Left ventricle myocardium inferior (tissue), 1 donor: ENCODE measurements at places on chromosomes 1 and 21. TPM values are rescaled to one million over a fixed set of nuclear protein-coding genes. Genes with fewer than 3 reads are reported as not detected.

BMP8A gene
- total RNA-seq, result 0.16 TPM

PLEKHA6 gene
- 28.8 TPM for total RNA-seq

CITED4 gene
- total RNA-seq, result 24.4 TPM

FCER1A gene
- 0.96 TPM for total RNA-seq

MPZ gene
- 3.5 TPM for total RNA-seq

PTAFR gene
- total RNA-seq, result 1.5 TPM

EFNA1 gene
- 42.9 TPM for total RNA-seq

GOLT1A gene
- not detected for total RNA-seq

C1orf185 gene
- total RNA-seq, result not detected

DNA sequence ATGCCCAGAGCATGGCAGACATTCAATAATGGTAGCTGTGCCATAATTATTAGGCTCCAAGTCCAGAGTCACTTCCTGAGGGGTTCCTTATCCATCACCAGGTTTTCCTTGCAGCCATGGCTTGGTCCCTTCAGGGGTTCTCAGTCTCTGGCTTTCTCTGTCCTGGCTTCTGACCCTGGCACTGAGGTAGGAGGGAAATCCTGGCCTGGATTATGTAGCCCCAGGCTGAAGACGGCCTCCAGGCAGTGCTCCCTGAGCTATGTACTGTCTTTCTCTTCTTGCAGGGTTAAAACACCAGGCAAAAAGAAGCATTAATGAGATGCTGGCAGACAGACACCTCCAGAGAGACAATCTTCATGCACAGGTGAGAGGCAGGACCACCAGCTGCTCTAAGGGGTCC is 9.5 kb upstream of the PADI3 start:
- no peak for DNase-seq

DNA sequence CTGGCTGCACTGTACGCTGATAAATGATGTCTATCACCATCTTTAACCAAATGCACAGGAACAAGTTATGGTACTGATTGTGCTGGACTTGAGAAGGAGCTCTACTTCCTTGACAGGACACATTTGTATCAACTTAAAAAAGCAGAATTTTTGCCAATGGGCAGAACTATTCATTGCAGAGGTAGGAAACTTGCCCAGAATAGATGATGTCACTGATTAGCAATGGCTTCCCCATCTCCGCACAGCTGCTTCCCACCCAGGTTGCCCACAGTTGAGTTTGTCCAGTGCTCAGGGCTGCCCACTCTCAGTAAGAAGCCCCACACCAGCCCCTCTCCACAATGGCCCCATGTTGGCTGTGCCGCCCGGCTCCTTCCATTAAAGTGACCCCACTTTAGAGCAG is 33.4 kb downstream of the CAPN2 start:
- DNase-seq, result no peak

DNA sequence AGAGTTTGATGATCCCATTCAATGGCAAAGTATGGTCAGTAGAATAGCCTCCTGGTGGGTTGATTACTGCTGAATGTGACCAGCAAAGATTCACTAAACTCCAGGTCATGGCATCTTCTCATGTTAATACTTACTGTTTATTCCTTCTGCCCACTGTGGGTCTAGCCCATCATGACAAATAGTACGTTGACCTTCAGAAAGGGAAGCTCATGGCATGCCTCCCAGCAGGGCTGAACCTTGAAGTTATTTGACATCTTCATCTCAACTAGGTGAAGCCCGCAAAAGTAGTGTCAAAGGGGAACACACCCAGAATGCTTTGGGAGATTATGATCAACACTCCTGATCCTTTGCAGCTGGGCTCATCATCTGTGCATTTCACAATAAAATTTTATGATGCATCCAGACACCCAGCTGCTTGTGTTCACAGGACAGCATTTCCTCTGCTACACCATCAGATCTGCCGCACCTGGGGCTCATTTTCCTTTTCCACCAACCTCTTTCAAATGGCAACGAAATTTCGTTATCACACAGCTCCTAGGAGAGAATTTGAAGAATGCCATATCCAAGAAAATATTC is 49.6 kb downstream of the HLX start:
- no peak for DNase-seq

- no peak for DNase-seq
Observed at GRCh38 chr21:36566644-36567043, 86.7 kb upstream of the CLDN14 start.

GRCh38 chr21:29504751-29505321 is 206.1 kb downstream of the BACH1 start:
- DNase-seq, result no peak

DNA sequence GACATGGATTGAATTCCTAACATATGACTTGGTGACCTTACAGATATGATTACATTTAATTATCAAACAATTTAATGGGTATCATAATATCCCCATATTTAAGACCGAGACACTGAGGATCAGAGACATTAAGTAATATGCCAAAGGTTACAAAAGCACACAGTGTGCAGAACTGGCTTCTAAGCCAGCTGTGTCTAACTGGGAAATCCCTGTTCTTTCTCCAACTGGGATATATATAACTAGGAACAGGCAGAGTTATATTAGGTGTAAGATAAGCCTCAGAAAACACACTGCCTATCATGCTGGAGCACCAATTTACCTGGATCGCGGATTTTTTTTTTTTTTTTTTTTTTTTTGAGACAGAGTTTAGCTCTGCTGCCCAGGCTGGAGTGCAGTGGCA is 88.3 kb upstream of the ADGRL2 start:
- DNase-seq, result no peak

- DNase-seq, result no peak
Observed at GRCh38 chr1:3181956-3182355, 113.0 kb downstream of the PRDM16 start.

DNA sequence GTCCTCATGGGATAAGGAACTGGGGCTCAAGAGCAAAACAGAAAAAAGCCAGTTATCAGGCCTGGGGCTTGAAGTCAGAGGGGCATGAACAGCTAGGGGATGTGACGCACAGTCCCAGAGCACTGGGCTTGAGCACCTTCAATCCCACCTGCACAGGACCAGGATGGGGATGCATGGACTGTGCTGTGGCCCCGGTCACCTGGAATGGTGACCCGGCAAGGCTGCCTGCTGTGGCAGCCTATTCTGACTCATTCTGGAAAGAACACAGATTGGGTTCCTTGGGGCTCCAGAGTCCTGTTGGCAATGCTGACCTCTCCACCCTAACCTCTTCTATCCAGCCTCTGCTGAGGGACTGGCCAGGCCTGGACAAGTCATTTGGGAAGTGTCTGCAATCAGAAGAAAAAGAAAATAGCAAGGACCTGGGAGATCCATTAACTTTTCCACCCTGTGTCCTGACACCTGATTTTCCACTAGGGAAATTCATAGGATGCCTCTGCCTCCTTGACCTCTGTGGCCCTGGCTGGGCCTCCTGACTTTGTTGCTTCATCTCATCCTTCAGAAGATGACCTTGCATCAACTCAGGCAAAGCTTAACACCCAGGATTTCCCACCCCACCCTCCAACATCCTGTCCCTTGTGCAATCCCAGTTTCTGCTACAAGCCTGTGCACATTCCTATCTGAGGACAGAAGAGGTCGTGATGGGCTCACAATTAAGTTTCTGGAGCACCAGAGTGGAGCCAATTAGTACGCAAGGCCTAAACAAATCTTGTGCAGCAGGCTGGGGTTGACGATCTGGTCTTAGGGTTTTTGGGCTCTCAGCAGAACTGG is 17.9 kb upstream of the FMOD start:
- DNase-seq, result peak; percentile 65

DNA sequence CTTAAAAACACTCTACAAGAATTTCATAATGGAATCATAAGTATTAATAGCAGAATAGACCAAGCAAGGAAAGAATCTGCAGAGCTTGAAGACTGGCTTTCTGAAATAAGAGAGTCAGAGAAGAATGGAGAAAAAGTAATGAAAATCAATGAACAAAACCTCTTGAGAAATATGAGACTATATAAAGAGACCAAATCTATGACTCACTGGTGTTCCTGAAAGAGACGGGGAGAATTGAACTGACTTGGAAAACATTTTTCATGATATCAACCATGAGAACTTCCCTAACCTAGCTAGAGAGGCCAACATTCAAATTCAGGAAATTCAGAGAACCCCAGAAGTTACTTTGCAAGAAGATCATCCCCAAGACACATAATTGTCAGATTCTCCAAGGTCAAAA is 85.6 kb downstream of the GDAP2 start:
- DNase-seq, result no peak

DNA sequence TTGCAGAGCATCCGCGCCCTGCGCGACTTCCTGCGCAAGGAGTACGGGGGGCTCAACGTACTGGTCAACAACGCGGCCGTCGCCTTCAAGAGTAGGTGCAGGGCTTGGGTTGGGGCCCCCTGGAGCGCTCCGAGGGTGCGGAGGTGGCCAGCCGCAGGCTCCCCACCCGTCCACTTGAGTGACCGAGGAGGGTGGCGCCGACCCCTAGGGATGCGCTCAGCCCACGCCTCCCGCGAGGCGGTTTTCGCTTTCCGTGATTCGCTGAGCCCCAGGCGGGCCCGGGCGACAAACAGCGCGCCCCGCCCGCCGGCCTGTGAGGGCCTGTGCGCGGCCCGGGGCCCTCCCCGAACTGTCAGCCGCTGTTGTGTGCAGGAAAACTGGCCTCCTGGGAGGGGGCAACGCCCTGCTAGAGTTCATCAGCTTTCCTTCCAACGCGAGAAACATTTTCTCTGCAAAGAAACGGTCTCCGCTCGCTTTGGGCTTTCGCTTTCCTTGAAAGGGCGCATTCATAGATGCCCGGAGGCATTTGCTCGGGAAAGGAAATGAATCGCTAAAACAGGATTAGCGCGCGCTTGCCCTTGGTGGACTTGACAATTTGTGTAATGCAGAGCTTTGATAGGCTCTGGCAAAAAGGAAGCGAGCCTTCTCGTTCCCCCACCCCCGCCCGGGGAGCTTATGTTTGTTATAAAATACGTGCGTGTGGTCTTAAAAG is 668 bp downstream of the CBR3 start:
- peak; percentile 83 for DNase-seq

DNA sequence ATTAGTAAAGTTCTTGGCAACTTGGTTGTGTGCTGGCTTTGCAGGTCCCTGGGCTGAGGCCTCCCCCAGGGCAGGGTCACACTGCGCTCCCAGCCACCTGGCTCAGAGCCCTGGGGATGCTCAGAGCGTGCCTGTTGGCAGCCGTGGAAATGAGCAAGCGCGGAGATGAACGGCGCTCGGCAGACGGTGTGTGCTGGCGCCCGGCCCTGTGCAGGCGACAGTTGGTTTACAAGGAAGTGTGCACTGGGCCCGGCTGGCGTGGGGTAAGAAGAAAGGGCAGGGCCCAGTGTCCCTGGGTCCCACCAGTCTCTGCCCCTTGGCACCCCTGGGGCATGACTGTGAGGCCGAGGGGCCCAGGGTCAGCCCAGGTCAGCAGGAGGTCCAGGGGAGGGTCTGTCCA is 25.7 kb upstream of the PEX10 start:
- no peak for DNase-seq

GRCh38 chr1:116148967-116149366 is 37.8 kb downstream of the MAB21L3 start:
- no peak for DNase-seq

GRCh38 chr1:90357995-90358394 is 359.1 kb downstream of the BARHL2 start:
- no peak for DNase-seq

- no peak for DNase-seq
Observed at GRCh38 chr21:38037416-38037815, 121.2 kb upstream of the KCNJ6 start.

DNA sequence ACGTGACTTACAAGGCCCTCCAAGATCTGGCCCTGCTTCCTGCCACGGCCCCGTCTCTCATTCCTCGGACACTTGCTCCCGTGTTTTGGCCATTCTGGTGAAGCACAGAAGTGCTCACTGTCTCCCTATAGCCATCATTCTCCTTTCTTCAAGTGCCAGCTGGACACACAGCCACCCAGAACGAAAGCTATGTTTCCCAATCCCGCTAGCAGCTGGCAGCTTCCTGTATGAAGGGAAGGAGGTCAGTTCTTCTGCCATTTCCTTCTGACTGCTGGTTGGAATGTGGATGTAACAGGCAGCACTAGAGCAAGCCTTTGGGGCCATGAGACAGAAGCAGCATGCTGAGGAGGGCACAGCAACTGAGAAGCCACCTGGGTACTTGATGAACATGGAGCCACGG is 82.8 kb downstream of the TGFBR3 start:
- no peak for DNase-seq

- no peak for DNase-seq
Observed at GRCh38 chr1:247077213-247077612, 1.4 kb downstream of the ZNF670 start.

DNA sequence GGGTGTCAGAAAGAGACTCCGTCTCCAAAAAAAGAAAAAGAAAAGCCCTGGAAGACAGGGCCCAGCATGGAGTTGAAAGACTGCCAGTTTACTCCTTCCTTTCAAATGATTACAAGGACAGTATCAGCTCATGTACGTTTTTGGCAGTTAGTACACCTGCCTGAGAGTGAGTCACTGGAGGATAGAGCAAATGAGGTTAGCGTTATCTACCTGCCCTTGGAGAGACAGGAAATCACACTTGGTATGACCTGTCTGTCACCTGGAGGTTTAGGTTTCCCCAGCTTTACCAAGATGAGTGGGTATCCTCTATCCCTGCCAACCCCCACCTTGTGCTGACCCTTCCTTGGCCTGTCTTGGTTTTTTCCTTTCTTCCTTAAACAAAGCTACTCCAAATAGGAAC is 96.8 kb upstream of the BMP8A start:
- DNase-seq, result no peak

DNA sequence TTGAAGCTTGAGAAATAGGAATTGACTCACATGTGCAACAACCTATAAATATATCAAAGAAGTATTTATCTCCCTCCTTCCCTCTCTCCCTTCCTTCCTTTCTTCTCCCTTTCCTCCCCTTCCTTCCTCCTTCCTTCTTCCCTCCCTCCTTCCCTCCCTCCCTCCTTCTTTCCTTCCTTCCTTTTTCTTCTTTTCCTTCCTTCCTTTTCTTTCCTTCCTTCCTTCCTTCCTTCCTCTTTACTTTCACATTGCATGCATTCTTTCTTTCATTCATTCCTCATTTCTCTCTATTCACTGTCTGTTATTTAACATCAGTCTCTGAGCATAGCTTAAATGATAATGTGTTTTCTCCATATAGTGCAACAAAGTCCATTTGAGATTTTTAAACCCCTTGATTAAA is 214.2 kb downstream of the CHRM3 start:
- no peak for DNase-seq

DNA sequence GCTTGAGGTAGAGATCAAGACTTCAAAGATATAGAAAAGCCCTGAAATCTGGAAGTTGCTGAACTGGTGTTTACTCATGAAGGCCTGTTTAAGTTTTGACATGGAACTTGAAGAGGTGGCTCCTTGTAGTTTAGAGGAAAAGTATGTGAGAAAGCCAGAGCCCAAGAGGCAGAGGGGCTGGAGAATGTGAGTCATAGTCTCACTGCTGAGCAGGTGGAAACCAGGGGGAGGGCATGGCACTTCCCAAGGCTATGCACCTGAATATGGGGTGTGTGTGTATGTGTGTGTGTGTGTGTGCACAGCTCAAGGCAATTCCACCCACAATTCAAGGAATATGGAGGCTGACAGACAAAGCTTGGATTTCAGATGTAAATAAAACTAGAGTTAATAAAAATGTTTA is 46.8 kb upstream of the C1orf198 start:
- DNase-seq, result no peak

- DNase-seq, result peak; percentile 64
Observed at GRCh38 chr1:220879509-220880361, 492 bp downstream of the HLX start.
